ENCODE measurements at places on chromosomes 2 and 18.

GRCh38 chr2:71465356-71465755 lies 12.0 kb downstream of the DYSF start:
- no peak for DNase-seq

DNA sequence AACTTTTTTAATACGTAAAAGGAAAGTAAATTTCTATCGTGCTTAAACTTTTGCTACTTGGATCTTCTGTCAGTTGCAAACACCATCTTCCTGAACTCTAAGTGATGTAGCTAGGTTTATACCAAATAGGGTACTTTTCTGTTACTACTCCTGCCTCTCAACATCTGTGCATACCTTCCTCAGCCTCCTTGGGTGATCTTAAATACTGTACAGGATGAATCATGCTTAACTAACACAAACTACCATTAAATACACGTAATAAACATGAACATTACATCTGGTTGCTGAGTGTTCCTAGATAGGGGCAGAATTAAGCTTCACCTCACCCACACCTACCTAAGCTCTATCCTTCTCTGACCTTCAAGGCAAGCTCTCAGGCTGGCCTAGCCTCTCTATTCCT lies 398.0 kb downstream of the TXNL1 start:
- DNase-seq: peak; percentile 16

GRCh38 chr2:110869472-110870446 lies 137.4 kb downstream of the ACOXL start:
- peak; percentile 83 for DNase-seq

DNA sequence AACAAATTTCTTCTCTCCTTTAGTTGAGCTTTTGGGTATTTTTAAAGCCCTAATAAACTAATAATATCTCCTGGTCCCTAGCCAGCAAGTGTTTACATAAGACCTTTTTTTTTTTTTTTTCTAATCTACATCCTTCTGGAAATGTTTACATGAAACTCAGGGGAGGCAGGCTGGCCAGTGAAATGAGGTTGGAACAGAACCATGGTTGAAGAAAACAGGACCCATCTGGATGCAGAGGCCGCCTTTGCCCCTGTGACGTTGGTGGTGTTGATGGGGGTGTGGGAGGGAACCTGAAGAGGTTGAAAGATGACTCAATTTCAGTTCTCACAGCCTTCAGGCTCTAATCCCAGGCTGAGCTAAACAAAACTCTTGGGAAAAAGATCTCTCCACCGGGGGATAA lies 118.5 kb downstream of the NRP2 start:
- no peak for DNase-seq

GRCh38 chr2:9703701-9704221 lies 73.0 kb upstream of the YWHAQ start:
- peak; percentile 95 for DNase-seq

GRCh38 chr18:31190919-31191318 lies 28.3 kb upstream of the DSC1 start:
- no peak for DNase-seq

GRCh38 chr2:207617011-207617671 lies 8.1 kb downstream of the METTL21A start:
- DNase-seq: peak; percentile 97

DNA sequence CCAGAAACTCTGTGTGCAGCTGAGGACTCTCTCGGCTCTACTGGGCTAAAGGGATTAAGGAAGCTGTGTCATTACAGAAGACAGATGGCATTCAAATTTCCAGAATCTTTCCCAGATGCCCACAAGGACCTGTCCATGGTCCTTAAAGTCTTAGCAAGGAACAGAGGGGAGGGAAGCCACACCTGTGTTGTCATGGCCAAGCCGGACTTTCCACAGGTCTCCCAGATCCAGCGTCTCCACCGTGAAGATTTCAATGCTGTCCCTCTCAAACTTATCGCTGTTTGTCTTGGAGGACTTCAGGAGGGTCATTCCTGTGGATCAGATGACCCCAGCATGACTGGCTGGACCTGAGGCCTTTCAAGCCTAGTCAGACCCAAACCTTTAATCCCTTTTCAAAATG lies 114.5 kb downstream of the LOXHD1 start:
- no peak for DNase-seq

GRCh38 chr18:28559511-28559910 lies 382.6 kb upstream of the CDH2 start:
- DNase-seq: peak; percentile 32

- DNase-seq: peak; percentile 39
These were observed 16.6 kb downstream of the SERPINB13 start for GRCh38 chr18:63603772-63604171.

- DNase-seq: peak; percentile 95
These were observed 42.9 kb upstream of the RFX8 start for GRCh38 chr2:101517758-101518271.

DNA sequence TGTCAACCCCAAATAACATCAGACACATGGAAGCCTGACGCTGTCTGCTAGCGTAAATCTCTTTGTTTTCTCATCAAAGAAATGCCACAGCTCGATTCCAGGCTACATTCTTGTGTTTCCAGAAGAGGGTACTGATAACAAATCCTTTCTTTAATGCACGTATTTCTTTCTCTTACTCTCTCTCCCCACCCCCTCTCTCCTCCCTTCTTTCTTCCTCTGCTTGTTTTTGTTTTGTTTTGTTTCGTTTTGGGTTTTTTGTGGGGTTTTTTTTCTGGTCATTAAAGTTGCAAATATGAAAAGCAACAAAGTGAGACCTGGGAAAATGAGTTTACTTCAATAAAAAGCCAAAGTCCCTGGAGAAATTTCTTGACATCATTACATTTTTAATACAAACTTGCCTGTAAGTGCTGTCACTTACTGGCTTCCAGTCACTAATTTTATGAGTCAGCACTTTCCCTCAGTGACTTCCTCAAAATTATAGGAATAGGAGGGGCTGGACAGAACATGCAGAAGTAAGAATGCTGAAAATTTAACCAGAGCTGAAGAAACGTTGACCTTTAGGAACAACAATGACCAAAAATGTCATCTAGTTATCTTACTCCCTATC lies 106.7 kb upstream of the NABP1 start:
- peak; percentile 82 for DNase-seq

DNA sequence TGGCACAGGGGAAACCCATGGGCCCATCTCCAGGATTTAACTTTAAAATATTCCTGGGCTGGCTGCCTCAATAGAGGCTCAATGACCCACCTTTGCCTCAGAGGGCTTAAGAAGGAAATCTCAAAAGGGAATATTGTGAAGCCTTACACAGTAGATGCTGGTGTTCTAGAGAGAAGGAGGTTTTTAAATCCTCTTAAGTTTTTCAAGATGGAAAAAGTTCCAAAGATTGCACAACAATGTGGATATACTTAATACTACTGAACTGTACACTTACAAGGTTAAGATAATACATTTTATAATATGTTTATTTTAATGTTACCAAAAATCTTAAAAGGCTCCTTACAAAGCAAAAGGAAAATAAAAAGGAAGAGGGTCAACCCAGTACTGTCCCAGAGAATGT lies 54.9 kb upstream of the LCLAT1 start:
- no peak for DNase-seq

- DNase-seq: no peak
These were observed 120.0 kb downstream of the AQP4 start for GRCh38 chr18:26745288-26746181.

DNA sequence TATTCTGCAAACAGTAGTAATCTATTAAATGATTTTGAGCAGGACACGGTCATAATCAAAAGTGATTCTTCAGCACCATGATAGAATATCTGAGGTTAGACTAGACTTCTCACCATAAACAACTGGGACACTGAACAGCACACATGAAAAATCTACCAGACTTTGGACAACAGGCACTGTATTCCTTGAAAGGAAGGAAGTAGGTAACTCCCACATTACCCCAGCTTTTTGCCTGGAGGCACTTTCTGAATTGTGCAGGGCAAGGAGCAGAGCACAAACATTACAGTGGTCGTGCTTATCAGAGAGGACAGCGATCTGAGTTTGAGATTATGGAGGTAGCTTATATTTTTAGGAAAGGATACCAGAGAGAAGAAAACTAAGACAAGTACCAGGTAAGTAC lies 25.3 kb upstream of the IL1RL1 start:
- no peak for DNase-seq

- no peak for DNase-seq
These were observed 113.5 kb downstream of the EFEMP1 start for GRCh38 chr2:55809875-55810621.

DNA sequence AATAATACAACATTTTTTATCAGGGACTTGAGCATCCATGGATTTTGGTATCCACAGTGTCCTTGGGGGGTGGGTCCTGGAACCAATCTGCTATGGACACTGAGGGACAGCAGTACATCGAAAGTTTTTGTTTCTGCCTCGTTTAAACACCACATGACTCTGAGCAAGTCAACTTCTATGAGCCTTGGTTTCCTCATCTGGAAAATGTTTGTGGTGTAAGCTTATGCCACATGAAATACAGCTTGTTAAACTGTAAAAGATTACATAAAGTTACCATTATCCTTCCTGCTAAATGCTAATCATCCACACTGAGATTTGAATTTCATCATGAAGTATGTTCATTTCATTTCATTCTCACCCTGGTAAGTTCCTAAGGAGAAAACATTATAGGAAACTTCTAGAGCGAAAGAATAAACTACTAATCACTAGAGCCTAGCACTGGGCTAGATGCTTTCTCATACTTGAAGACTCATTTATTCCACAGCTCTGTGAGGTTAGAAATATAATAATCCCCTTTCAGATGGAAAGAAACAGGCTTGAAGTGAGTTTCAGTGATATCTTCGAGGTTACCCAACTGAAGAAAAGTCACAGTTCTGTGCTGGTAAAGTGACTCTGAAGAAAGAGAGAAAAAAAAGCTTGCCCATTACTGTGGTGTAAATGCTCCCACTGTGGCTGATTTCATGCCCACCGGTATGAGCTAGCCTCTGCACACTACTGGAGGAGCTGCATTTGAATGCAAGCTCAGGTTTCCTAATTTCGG lies 29.2 kb downstream of the MCFD2 start:
- no peak for DNase-seq

- DNase-seq: peak; percentile 36
These were observed 40.6 kb downstream of the TRABD2A start for GRCh38 chr2:84840306-84840705.

DNA sequence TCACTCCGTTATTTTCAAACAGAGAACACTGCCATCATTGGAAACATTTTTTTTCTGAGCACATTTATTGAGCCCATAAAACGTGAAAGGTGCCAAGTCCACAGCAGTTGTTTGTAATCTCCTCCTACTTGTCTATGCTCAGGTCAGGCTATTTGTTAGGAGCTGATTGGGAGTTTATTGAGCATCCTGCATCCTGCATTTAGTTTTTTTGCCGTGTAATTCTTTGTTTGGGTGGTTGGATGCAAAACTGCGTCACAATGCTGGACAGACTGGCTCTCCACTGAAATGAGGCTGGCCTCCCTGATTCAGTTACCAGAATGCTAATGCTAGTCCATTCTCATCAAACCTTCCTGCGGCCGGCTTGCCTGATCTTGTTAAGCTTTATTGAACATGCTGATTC lies 71.4 kb downstream of the RAPGEF4 start:
- DNase-seq: no peak

All from HT1080 (cell line).